ENCODE measurements at places on chromosomes 5 and 9.

- DNase-seq: no peak
These were observed 99.6 kb upstream of the SPEF2 start for GRCh38 chr5:35518104-35518503.

DNA sequence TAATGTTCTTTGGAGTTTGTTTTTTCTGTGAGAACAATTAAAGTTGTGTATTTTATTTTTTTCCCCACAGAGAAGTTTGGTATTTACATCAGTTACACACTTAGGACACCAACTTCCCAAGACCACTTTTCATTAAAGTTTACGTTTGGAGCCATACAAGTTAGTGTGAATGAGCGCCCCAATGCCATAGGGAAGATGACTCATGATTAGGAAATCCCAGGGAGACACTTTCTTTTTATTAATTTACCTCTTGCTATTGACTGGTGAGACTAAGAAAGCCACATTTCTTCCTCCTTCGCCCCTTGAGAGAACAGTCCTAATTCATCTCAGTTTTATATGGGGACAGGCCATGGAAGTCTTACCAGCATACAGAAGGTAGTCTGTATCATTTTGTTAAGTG is 57.1 kb downstream of the EDIL3 start:
- DNase-seq: no peak

DNA sequence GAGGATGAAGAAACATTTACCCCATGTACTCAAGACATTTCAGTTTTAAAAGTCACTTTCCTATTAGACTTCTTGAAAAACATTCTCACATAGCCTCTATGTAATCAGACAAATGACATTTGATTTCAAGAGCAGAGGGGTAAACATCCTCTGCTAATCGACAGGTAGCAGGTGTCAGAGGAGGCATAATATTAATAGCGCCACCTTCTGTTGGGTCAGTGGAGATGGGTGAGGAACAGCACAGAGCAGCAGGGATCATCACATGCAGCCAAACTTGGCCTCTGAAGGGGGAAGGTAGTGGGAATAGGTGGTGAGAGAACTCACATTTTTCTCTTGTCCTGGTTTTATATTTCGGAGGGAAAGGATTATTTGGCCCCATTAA is 3.3 kb upstream of the LSM11 start:
- DNase-seq: no peak

DNA sequence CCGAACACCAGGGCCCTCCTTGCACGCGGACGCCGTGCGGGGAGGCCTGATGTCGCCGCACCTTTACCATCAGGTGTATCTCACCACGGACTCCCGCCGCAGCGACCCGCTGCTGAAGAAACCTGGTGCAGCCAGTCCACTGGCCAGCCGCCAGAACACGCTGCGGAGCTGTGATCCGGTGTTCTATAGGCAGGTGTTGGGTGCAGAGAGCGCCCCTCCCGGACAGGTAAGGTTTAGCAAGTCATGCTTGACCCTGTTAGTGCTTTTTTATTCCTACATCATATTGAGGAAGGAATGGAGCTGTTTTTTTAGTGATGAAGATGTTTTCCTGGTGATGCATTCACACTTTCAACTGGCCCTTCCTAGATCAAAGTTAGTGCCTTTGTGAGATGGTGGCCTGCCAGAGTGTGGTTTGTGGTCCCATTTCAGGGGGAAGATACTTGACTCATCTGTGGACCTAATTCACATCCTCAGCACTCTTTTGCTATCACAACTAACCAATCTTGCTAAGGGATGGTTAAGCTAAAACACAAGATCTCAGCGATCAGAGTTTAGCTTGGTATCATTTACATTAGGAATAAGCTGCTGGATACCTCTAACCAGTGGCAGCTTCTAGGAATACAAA is 2.7 kb downstream of the PCDHGC3 start:
- no peak for DNase-seq

- DNase-seq: no peak
These were observed 6.8 kb downstream of the KDM4C start for GRCh38 chr9:6764523-6764922.

DNA sequence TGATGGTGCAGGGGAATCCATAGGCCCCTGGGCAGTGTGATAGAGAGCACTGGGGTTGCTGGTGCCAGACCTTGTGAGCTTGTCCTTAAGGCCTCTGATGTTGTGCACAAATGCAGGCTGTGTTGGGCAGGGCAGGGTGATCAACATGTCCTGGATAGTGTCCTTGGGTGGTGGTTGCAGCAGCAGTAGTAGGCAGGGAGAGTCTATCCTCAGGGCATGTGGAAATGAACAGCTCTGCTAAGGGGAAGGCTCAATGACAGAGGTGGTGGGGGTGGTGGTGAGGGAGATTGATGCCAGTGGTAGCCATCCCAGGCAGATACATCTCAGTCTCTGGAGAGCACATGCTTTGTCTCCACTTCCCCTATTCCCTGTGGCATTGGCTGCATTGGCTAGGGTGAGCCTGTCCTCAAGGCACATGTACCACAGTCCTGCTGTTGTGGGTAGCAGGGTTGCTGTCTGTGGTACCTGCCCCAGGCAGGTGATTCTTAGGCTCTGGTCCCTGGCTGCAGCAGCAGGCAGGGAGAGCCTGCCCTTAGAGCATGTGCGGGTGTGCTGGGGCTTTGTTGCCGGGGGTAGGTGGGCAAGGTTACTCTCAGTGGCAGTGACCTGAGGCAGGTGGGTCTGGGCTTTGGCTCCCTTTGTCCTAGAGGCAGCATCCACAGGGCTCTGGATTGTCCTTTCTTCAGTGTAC is 111.1 kb downstream of the WDR70 start:
- no peak for DNase-seq

DNA sequence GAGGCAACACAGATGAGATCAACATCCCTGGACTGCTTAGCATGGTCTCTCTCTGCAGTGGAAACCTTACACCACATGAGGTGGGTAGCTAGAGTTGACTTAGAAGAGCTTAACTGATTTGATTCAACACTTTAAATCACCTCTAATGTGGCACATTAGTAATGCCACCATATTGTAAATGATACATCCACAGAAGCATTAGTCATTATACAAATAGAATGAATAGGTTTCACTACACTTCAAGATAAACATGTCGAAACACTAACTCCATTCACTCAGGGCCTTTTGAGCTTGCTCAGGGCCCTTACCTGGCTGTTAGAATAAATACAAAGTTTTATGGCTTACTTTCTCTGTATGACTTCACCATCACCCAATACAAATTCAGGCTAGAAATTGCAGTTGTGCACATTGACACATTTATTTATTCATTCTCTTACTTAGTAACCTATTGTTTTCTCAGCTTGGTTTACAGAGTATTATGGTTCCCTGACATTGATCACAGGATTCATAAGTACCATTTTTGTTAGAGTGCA is 9.3 kb upstream of the SMAD5 start:
- DNase-seq: no peak

DNA sequence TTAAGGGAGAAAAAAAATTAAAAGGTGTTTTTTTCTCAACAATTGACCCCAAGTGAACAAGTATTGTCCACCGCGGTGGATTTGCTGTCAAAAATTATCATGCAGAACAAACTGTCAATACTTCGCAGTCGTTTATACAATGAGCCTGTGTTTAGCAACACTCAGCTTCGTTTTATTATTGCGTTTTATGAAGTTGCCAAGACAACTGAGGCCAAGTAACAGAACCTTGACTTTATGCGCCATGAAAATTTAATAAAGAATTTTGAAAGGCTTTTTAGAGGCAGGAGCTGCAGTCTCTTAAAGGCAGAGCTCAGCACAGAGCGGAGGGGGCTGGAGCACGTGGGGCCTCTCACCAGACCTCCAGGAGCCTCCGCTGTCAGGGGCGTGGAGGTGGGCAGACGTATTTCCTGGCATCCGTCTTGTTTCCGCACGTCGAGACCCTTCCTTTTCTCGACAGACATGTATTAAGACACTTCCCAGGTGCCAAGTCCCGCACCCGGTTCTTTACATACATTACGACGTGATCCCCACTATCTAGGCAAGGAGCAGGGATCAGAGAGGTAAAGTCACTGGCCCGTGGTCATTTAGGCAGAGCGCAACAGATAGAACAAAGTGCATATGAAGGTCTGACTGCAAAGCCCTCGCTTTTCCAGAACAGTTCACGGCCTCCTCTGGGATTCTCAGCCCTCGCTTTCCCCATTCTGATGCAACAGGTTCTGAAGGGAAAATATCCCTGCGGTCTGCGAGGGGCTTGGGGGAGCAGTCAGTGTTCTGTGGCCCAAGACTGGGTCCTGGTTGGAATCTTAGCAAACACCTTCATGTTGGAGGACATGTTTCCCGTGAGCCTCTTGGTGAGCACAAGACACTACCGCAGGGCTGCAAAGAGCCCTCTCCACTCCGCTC is 164.4 kb downstream of the DAB2IP start:
- no peak for DNase-seq

- DNase-seq: no peak
These were observed at the start of gene LURAP1L for GRCh38 chr9:12774861-12775678. LURAP1L (plus strand) TSS chr9:12775020; CDS start chr9:12775716, 696 bp downstream.

- DNase-seq: no peak
These were observed 25.7 kb downstream of the TAS2R1 start for GRCh38 chr5:9604416-9604815.

DNA sequence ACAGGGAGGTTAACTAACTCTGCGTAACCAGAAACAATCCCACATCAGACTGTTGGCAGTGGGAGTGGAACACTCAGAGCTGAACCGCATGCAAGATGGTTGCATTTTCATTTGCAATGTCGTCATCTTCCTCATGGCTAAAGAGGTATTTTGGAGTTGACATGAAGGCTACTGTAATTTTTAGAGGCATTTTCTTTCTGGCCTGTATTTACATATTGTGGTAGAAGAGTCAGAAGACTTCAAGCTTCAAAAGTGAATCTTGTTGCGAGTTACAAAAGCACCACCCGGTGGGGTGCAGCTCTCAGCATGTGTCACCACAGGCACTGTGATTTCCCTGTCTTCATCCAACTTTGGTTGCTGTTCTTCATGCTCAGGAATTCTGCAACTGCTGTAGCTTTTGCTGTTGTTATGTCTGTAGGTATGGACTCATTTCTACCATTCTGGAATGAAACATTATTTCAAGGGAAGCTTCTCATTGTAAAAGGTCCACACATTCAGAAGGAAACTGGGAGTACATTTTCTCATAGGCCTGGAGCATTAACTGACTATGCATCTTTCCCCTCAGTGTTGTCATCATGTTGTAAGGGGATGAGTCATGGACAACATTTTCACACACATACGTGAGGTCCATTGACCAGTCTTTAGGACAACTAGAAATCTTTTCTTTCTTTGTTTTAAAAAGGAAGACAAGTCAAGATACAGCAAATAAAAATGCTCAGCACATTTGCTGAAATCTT is 35.4 kb upstream of the GDNF start:
- DNase-seq: no peak

- DNase-seq: no peak
These were observed at the start of gene PCDHGA2 for GRCh38 chr5:141338538-141339306. PCDHGA2 (plus strand) TSS chr5:141338760.

DNA sequence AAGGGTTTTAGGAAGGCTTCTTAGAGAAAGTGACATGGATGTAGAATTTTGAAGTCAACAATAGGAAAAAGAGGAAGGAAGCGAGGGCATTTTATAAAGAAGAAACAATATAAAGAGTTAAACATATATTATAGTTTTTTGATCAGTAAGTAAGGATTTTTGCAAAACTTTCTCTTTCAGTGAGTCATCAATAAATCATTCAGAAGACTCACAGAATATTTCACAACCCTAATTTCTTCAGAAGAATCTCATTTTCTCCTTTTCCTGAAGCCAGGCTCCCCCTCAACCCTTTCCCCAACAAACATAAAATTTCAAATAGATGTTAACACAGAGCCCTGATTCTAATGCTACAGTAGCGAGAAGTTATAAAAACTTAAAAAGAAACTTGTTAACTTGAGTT is 4.3 kb upstream of the COX7C start:
- no peak for DNase-seq

DNA sequence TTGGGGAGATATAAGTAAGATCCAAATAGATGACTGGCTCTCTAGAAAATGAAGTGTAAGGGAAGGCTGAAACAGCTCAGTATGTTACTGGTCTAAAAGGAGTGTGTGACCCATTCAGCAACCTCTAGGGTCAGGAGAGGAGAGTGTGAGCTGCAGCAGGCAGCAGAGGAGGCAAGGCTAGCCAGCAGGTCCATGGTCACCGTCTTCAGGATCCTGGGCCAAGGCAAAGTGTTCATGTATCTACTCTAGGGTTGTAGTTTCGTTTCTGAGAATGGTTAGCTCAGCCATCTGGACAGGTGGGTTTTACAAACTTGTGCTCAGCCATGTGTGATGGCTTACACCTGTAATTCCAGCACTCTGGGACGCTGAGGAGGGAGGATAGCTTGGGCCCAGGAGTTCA is 13.7 kb downstream of the MYO10 start:
- no peak for DNase-seq

GRCh38 chr5:128197896-128198522 is 114.4 kb downstream of the SLC12A2 start:
- no peak for DNase-seq

- no peak for DNase-seq
These were observed 47.1 kb downstream of the C9orf57 start for GRCh38 chr9:72013292-72013760.

DNA sequence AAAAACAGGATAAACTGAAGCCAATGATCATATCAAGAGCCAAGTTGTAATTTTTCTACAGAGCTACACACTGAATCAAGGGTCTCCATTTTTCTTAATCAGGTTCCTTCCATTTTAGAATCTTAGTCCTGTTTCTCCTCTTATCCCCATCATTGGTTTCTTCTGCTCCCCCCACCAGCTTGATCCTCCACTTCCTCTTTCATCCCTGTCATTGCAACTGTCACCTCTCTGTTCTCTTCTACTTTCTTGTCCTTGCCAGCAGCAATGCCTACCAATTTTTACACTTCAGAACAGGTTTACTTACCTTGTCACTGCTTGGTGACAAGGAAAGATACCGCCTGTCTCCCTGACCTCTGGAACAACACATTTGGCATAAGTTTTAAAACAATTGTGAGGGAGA is 97.3 kb downstream of the CFAP90 start:
- DNase-seq: no peak

DNA sequence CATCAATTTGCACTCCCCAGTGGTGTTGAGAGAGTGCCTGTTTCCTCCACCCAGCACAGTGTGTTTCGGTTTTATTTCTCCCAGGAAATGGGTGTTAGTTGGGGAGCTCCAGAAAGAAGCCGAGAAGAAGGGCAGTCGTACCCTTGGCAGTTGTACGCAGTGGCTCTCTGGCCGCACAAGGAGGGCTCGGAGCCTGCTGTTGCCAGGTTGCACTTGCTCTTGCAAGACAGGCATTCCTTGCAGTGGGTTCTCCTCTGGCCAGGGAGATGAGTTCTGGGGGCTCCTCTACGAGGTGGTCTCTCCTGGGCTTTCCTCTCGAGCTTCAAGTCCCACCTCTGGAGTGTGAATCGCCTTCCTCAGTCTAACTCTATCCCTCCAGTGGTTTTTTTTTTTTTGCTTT is 29.1 kb downstream of the QRFP start:
- no peak for DNase-seq

GRCh38 chr9:116015855-116016254 is 137.7 kb upstream of the PAPPA start:
- DNase-seq: no peak

DNA sequence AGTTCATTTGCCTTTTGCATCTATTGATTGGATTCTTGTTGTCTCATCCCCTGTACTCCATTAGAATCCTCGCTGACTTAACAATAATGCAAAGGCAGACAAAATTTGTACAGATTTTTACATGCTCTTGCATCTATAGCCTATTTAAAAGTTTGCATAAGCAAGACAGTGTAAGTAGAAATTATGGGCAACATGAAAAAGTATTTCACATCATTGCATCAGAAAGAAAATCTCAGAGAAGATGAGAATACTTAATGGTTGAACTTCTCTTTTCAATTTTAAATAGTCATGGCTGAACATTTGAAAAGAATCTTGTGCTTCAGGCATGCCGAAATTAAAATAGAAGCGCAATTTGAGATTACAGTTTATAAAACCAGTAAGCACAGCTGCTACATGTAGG is 226.4 kb downstream of the EFNA5 start:
- DNase-seq: no peak

Data from activated CD4-positive, CD25-positive, alpha-beta regulatory T cell (primary cell).